Cardiac muscle cell (in vitro differentiated cells and primary cell): ENCODE measurements at places on chromosomes 2 and 18.
A peak's percentile ranks its signal among the peaks of the same experiment; 100 is the strongest.

DNA sequence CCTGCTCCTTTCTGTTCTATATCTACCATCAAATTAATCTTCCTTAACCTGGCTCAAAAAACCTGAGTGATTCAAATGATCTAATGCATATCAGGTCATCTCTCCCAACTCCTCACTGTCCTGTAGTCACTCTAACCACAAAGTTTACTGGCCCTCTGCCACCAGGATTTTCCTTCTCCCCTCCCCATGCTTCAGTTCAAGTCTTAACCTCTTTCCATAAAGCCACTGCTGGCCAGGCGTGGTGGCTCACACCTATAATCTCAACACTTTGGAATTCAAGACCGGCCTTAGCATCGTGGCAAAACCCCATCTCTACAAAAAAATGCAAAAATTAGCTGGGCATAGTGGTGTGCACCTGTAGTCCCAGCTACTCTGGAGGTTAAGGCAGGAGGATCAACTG lies 7.5 kb upstream of the SP3 start:
- DNase-seq, result no peak

GRCh38 chr2:158269143-158269542 lies 167.5 kb downstream of the UPP2 start:
- DNase-seq, result no peak

GRCh38 chr18:23194997-23195957 lies 60.0 kb downstream of the CABLES1 start:
- DNase-seq, result no peak

- no peak for DNase-seq
These were observed 1375.4 kb upstream of the CELF4 start for GRCh38 chr18:38940863-38941531.

DNA sequence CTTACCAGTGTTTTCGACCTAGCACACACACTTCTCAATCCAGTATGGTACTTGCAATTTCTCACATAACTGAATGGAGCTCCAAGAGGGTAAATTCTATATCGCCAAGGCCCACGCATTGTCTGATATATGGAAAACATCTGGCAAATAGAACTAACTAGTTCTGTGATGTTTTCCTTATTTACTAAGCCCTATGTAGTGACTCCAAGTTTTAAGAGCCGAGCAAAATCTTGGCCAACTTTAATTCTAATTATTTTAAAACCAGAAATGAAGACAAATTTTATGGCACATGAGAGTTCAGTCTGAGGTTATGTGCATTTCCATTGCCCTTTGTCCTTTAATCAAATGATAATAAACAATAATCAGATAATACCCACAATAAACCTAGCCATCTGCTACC lies 1119.7 kb upstream of the CNTNAP5 start:
- DNase-seq, result no peak

- DNase-seq, result no peak
These were observed 621.9 kb upstream of the SOX11 start for GRCh38 chr2:5070257-5070656.

GRCh38 chr2:219736209-219736608 lies 108.8 kb downstream of the SLC4A3 start:
- DNase-seq, result peak; percentile 81

DNA sequence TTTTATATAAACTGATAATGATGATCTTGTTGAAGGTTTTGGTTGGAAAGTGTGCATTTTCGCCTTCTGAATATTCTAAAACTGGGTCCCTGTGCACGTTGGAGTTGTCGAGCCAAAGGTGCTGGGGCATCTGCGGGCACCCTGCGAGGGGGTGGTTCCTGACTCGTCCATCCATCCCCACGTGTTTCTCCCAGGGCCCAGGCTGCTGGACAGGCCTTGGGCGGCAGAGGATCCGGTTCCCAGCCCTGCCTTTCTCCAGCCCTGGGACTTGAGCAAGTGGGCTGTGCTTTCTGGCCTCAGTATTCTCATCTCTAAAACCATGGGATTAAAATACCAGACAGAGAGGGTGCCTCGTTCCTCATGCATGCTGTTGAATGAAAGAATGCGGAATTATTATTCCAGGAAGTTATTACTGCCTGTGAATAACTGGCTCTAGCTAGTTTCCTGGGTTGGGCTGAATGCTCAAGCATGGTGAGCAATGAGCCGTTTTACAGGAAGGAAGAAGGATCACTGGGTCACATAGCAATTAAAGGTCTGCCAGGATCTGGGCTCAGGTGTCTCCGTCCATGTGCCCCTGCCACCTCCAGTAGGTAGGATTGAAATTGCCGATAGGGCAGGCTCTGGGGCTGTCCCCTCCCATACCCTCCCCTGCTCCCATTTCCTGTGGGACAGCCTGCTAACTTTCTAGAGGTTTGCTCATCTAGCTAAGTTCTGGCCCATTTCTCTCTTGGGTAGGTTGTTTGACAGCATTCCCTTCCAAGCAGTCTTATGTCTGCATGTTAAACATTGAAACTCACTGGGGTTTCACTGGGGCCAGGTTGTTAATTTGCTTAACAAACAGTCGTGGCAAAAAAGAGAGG lies 77.2 kb upstream of the HS6ST1 start:
- no peak for DNase-seq

DNA sequence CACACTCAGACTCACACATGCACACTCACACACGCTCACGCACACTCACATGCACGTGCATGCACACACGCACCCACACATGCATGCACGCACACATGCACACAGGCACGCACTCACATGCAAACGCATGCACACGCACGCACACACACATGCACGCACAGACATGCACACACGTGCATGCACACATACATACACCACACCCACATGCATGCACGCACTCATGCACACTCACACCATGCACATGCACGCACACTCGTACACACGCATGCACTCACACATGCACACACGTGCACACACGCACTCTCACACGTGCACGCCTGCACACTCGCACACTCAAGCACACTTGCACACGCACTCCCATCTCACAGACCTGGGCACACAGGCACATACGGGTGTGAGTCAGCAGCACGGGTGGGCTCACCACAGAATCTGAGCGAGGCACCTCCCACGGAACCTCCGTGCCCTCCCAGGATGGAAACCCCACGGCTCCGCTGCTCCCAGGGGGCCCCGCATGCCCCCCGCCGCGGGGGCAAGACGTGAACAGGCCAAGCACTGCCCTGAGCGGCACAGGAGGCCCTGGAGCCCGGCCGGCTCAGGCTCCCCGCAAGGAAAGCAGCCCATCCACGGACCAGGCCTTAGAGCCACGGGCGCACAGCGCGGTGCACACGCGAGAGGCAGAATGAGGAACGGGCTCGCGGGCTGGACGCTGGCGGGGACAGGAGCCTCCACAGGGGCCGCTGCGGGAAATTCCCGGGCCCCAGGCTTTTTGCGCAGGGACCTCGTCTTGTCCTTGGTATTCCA lies 8.4 kb upstream of the KCNG2 start:
- no peak for DNase-seq

DNA sequence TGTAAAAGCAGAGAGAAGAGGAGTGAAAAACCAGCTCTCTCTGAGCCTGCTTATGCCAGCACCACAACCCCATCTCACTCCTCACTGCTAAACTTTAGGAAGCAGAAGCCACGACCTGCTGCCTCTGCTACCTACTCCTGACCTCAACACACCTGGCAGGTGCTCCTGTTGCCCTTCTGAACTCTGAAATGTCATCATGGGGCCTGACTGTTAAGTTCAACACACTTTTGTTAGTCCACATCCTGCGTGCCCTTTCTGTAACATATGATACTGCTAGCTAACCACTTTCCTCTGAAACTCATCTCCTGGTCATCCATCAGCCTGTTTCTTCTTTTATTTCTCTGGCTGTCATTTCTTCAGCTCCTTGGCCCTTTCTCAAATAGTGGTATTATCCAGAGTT lies 118.1 kb downstream of the EPB41L3 start:
- DNase-seq, result no peak

GRCh38 chr18:61808286-61808685 lies 84.5 kb downstream of the RNF152 start:
- no peak for DNase-seq

- DNase-seq, result peak; percentile 28
These were observed 285.1 kb downstream of the SLC4A3 start for GRCh38 chr2:219912491-219912921.

- DNase-seq, result no peak
These were observed 45.0 kb downstream of the FAP start for GRCh38 chr2:162198239-162198638.

DNA sequence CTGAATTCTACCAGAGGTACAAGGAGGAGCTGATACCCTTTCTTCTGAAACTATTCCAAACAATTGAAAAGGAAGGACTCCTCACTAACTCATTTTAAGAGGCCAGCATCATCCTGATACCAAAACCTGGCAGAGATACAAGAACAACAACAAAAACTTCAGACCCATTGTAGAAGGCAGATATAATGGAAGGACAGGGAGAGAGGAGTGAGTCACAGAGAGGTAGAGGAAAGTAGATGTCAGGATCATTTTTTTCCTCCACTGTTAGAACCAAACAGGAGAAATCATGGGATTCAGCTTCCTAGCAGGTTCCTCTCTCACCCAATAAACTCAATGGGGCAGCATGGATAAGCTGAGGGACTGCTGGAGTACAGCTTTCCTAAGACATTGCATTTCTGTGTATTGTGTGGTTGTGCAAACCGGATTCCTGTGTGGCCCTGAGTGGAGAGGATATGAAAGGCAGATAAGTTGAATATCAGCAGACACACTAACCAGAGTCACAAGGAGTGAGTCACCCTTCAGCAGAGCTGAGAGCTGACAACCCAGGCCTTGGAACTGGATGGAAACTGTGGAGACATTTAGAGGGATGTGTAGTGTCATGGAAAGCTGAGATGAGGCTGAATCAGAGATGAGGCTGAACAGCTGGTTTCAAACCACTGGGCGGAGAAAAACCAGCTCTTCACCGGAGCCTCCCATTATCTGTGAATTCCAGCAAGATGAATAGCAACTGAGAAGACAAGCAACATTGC lies 60.9 kb upstream of the MMADHC start:
- no peak for DNase-seq

DNA sequence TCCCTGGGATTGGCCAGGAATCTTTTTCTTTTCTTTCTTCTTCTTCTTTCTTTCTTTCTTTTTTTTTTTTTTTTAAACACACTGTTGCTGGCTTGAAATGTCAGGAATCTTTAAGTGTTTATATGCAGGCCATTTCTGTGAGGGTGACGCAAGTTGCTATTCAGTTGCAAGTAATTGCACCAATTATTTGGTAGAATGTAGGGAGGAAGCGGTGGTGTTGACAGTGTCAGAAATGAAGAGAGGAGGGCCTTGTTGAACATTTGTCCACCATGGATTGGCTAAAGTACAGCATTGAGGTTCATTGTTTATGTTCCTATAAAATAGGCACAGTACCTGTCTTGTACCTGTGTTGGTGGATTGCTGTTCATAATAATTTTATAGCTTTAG lies 6.5 kb downstream of the RPIA start:
- DNase-seq, result no peak
